ENCODE measurements at places on chromosomes 13 and 19. TPM values are rescaled to one million over a fixed set of nuclear protein-coding genes. Genes with fewer than 3 reads are reported as not detected.

SPRED3 gene
- 2.9 TPM for total RNA-seq

LRRC25 gene
- total RNA-seq, result not detected

DNA sequence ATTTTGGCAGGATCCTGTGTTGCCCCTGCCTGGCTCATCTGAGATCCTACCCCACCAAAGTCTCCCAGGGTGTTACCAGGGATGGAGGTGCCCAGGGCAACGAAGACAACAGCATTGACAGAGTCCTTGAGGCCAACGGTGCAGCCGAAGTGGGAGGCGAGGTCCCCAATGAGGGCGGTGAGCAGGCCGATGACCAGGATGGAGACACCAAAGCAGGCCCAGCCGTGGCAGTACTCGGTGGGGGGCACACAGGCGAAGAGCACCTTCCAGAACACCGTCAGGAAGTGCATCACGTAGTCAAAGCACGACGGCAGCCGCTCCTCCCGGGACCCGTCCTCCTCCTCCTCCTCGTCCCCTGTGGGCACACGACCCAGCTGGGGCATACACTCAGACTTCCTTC, 12.8 kb upstream of the MEIS3 start:
- DNase-seq, result no peak

DNA sequence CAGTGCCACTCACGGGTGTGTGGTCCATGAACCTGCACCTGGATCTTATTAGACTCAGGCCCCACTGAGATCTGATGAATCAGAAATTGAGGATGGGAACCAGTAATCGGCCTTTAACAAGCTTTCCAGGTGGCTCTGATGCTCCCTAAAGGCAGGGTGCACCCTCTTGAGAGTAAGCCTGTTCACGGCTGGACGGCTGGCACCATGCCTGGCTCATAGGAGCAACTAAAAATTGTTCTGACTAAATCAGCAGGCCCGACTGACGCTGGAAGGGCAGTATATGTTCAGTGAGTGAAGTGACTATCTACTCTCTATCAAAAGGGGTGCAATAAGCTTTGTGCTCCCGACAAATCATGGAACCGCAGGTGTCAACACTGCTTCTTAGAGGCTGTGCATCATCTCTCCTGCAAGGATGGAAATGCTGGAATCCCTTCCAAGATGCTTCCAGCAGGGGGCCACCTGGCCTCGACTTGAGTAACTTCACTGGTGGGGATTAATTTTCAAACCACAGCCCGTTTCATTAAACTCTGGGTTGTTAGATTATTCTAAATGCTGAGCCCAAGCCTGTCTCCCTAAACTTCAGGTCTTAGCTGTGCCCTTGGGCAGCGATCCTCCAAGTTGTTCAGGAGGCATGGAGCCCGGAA, 28.4 kb downstream of the TMTC4 start:
- DNase-seq, result no peak

DNA sequence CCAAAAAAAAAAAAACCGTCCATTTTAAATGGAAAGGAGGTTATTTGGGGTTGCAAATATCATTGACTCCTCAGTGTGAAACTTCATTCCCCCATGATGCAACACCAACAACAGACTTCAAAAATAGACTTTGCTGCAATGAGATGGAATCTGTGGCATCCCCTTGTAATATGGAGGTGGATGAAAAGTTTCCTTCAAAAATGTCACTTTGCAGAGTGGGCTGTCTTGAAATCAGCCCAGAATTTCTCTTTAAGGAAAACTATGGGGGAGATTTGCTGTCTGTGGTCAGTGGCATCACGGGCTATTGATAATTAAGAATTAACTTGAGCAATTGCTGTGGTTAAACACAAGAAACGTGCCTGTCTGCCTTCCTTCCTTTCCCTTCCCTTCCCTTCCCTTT, 1.5 kb downstream of the GPR18 start:
- no peak for DNase-seq

GRCh38 chr19:42250666-42251531, 4.0 kb downstream of the ERF start:
- no peak for DNase-seq

DNA sequence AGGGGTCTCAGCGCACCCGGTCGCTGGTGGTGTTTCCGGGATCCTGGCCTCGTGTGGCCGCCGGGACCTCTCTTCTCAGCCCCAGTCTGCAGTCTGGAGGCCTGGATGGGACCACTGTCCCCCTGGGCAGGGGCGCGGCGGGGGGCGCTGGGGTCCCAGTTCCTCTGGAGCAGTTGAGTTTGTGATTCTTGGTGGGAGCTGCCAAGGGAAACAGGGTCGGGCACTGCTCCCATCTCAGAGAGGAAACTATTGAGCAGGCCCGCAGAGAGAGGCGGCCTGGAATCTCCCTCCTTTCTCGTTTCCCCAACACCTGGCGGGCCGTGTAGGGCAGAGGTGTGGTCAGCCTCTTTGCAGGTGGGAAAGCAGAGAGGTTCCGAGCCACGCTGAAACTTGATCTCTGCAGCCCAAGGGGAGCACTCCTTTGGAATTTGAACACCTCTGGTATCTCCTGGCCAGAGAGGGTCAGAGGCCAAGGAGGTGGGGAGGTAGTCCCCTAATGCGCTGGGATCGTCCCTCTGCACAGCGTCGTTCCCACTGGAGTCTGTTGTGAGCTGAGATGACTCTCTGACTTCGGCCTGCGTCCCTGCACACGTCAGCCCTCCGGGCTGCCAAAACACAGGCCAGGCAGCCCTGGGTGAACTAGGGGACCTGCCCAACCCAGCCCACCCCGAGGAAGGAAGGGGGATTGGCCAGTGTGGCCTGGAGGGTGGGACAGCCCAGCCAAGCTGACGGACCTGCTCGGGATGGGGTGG, 741 bp downstream of the PLEKHF1 start:
- no peak for DNase-seq

DNA sequence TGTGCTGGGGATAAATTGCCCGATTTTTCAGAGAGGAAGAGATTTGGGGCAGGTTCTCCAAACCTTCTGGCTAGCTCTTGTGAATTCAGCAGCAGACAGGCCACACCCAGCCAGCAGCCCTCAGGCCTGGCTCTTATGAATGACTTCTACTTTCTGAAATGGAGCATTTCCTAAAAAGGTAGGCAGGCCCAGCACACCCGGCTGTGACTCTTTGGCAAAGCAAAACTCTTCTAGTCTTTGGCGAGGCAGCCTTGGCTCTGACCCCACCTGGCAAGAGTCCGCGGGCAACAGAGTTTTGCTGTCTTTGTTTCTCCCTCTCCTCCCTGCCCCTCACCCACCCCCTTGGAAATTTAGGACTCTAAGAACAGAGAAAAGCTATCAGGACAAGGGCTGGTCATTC, 221.2 kb downstream of the ZNF536 start:
- DNase-seq, result no peak

DNA sequence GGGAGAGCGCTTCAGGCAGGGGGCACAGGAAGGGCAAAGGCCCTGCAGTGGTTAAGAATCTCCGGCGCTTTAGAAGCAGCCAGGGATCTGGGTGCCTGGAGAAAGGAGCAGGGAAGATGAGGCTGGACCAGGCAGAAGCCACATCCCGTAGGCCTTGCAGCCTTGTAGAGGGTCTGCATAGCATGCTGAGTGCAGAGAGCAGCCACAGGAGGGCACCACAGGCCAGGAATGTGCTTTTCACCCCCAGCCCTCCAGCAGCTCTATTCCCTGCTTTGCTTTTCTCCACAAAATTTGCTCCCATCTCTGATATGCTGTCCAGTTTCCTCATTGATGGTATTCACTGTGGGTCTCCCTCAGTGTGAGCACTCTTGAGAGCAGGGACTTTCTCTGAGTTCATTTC, 5.7 kb downstream of the WDR62 start:
- DNase-seq, result no peak

Measured in T-cell (primary cell).